ENCODE measurements at places on chromosomes 4 and X.

DNA sequence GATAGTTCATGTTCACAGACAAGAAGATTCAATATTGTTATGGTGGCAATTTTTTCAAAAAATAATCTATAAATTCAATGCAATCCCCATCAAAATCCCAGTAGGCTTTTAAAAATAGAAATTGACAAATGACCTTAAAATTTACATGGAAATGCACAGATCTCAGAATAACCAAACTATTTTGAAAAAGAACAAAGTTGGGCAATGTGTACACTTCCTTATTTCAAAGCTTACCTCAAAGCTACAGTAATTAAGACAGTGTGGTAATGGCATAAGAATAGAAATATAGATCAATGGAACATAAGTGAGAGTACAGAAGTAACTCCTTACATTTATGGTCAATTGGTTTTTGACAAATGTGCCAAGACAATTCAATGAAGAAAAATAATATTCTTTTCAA lies 39.0 kb downstream of the FRMD7 start:
- no peak for DNase-seq

DNA sequence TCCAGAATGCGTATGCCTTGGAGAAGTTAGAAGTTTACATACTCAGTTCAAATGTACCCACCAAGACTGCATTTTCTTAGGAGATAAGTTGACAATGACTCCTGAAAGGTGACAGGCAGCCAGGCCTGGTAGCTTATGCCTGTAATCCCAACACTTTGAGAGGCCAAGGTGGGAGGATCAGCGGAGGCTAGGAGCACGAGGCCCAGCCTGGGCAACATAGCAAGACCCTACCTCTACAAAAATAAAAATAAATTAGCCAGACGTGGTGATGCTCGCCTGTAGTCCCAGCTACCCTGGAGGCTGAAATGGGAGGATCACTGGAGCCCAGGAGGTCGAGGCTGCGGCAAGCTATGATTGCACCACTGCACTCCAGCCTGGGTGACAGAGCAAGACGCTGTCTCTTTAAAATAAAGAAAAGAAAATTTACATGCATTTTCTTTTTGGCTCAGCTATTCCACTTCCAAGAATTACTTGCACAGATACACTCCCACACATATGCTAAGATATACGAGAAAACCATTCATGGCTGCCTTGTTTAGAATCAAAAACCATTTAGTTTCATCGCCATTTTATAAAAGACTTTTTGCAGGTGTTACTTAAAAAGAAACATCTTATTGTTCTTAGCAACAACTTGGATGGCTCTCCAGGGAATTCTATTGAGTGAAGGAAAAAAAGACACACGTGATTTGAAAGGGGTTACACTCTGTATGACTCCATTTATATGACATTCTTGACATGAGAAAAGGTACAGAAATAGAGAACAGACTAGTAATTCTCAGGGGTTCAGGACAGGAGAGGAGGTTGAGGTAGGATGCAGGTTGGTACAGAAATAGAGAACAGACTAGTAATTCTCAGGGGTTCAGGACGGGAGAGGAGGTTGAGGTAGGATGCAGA lies 66.3 kb downstream of the DHRSX start:
- DNase-seq = no peak

DNA sequence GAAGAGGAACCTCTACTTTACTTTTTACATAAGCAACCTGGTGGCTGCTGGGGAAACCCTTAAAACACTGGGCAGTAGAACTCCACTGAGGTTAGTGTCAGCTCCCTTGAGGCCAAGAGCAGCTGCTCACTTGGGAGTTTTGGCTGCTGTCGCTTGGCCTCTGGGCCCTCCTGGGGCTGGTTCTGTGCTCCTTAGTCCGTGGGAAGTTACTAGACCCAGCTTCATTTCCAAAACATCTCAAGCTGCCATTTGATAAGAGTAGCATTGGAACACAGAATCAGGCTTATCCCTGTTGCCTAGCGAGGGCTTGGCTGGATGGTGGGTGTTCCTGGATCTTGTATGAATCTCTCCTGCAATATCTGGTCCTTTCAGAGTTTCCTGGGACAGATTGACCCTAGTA lies 26.1 kb downstream of the RNF4 start:
- no peak for DNase-seq

GRCh38 chr4:39452153-39452859 lies 6.4 kb downstream of the RPL9 start:
- no peak for DNase-seq

DNA sequence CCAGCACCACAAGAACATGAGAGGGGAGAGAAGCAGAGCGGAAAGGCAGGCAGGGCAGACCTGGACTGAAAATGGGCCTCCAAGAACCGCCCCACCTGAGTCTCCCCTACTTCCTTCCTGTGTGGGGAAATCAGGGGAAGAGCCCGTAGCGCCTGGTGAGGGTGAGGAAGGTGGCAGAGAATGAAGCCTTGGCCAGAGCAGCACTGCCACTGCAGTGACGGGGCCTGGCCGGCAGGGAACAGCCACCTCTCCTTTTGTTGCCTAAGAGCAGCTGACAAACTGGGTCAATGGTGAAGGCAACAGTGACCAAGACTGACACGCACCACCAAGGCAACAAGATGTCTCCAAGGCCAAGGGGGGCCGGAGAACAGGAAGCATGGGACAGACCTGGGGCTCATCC lies 58.4 kb upstream of the CBR4 start:
- no peak for DNase-seq

DNA sequence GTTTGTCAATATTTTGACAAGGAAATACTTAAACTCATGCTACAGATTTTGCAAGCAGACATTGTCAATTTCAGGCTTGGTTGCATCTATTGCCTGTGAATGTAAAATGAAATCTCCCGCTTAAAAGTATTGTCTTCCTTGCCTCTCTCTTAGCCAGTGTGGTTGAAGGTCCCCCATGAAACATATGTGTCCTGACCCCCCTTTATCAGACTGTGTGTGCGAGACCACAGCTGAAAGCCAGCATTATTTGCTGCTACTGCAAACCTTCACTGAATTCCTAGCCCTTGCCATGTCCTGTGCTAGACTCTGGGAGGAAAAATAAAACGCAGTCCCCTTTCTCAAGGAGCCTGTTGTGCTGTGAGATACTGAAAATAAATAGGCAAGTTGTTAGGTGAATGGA lies 16.6 kb upstream of the CLNK start:
- DNase-seq = no peak

DNA sequence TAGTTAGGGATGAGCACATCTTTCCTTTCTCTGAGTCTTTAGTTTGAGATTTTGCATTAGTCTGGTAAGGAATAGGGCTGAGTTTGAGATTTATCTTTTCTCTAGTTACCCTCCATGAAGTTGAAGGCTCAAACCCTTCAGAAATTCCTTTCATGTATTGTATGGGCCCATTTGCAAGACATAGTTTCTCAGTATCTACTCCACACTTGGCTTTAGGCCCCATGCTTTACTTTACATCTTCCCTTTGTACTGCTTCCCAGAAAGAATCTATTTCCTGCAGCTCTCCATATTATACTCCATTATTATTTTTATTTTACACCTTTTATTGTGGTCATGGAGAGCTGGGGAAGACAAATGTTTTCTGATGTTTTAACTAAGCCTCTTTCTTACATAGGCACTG lies 1038.2 kb downstream of the TECRL start:
- DNase-seq = no peak

GRCh38 chr4:21184788-21185187 lies 484.5 kb downstream of the PACRGL start:
- DNase-seq = no peak

DNA sequence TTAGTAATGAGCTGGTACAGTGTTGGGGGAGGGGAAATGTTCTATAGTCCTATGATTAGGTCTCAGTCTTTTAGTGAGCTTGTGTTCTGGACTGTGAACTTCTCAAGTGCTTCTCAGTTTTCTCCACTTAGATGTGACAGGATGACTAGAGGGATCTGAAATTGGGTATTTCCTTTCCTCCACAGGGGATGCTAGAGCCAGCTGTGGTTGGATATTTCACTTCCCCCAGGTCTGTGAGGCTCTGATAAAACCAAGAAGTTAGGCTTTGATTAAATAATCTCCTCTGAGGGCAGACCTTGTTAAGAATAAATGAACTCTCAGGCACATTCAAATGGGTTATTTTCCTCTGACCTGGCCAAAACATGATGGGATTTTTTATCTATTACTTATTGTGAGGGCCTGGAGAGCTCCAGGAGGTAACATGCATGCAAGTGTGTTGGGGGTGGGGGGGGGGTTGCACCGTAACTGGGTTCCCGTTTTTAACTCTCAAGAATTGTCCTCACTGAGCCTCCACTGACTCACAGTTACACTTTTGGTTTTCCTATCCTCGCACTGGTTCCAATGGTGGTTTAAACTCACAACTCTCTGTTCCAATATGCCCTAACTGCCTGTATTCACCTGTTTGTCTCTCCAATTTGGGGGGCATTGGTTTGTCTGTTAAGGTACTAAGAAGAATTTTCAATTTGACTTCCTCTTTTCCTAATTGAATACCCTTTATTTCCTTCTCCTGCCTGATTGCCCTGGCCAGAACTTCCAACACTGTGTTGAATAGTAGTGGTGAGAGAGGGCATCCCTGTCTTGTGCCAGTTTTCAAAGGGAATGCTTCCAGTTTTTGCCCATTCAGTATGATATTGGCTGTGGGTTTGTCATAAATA lies 28.1 kb upstream of the GLRA3 start:
- DNase-seq = no peak

DNA sequence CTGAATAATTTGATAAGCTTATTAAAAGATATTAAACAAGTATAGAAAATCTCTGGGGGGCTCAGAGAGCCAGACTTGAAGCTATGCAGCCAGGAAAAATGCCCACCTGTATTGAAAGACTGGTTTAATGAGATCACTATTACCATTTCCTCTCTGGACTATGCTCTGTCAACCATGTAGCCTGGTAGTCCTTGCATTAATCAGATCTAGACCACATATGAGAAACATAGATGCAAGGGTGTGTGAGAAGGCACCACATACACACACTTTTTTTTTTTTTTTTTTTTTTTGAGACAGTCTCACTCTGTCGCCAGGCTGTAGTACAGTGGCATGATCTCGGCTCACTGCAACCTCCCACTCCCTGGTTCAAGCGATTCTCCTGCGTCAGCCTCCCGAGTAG lies 75.9 kb upstream of the ATP8A1 start:
- no peak for DNase-seq

- no peak for DNase-seq
Observed at GRCh38 chr4:147327322-147327721, 153.6 kb upstream of the EDNRA start.

GRCh38 chrX:54633641-54634040 lies 103.6 kb downstream of the GNL3L start:
- no peak for DNase-seq

DNA sequence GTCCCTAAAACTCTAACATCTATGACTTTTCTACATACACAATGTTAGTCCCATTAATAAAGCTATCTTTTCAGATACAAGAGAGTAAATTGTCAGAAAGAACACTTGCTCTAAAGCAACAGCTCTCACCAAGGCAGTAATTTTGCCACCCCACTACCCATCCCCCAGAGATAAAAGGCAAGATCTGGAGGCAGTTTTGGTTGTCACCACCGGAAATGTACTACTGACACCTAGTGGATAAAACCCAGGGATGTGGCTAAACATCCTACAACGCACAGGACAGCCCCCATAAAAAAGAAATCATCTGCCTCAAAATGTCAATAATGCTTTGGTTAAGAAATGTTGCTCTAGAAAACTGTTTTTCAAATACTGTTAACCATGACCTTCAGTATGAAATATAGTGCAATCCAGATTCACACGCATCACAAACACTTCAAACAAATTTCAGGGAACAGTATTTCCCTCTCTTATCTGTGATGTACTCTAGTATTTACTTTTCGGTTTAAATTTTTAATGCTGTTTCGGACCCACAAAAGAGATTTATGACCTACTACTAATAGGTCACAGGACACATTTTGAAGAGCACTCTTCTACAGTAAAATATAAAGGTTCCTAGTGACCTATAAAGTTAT lies 5.1 kb downstream of the FBXL5 start:
- DNase-seq = no peak

DNA sequence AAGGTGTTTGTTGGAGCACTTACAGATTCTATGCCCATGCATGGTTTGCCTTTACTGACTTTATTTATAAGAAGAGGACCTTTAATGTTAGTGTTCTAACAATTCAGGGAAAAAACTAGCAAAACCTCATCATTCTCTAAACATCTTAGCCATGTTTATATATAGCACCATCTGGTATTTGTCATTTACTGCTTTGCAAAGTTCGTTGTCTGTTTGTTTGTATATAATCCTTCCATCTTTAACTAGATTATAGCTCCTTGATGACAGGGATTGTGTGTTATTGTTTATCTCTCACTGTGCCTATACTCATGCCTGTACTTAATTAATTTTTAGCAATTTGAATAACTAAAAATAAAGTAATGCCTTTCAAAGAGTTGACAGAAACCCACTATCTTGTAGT lies 170.6 kb upstream of the PACRGL start:
- no peak for DNase-seq

DNA sequence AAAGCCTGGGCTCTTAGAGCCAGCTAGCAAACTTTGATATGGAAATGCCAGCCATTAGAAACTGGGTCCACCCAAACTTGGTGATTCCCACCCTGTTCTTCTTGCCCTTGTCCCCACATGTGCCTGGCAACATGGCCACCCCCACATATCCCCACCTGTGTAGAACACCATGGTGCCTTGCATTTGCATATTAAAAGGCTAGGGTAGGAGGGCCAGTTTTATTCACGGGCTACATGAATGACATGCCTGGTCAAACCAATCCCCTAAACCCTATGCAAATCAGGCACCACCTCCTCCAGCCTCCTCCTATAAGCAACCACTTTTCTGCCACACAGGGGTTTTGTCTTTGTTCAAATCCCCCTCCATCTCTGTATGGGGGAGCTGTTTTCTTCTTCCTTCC lies 104.9 kb downstream of the CLNK start:
- no peak for DNase-seq

GRCh38 chrX:123590842-123591486 lies 141.9 kb downstream of the THOC2 start:
- no peak for DNase-seq
